ENCODE measurements at places on chromosomes 11 and 22. TPM values are rescaled to one million over a fixed set of nuclear protein-coding genes. Genes with fewer than 3 reads are reported as not detected.

Gene RHOD
- total RNA-seq, result not detected

Gene ACAD8
- total RNA-seq, result 18.0 TPM

Gene ZFTA
- total RNA-seq, result 18.6 TPM

Gene CSNK2A3
- total RNA-seq, result 3.2 TPM

Gene OR51I1
- 2.9 TPM for total RNA-seq

Gene PRRG4
- 0.33 TPM for total RNA-seq

Gene SLC16A8
- total RNA-seq, result not detected

Gene TMPRSS5
- 0.13 TPM for total RNA-seq

Gene CCDC86
- 28.4 TPM for total RNA-seq

Gene RAB36
- total RNA-seq, result 1.4 TPM

DNA sequence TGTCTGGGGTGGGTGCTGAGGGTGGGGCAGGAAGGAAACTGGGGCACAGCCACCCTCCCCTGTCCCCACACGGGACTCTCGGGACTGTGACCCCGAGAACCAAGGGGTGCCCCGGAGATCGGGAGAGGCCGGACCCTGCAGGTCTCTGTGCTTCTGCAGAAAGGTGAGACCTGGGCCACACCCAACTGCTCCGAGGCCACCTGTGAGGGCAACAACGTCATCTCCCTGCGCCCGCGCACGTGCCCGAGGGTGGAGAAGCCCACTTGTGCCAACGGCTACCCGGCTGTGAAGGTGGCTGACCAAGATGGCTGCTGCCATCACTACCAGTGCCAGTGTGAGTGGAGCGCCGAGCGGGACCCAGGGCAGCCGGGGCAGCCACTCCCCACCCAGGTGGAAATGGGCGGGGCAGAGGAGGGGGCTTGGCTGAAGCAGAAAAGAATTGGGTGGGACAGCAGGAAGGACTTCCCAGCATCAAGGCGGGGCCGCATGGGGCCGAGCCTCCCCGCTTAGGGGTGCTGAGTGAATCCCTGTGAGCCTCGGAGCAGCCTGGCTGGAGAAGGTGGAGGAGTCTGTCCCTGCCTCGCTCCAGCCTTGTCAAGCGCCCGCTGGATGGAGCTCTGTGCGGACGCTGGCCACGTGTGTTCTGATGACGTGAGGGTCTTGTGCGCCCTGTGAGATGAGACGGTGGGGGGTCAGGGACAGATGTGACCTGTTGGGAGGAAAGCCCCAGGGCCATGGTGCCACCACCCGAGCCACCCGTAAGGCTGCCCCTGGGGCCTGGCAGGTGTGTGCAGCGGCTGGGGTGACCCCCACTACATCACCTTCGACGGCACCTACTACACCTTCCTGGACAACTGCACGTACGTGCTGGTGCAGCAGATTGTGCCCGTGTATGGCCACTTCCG lies 29.3 kb upstream of the MUC5B start:
- DNase-seq, result no peak

- no peak for DNase-seq
Measured at GRCh38 chr11:115146425-115146824, 357.8 kb downstream of the CADM1 start.

- no peak for DNase-seq
Measured at GRCh38 chr11:101553891-101554292, 29.9 kb downstream of the TRPC6 start.

- DNase-seq, result peak; percentile 90
Measured at GRCh38 chr11:129643031-129643721, 172.5 kb upstream of the TMEM45B start.

DNA sequence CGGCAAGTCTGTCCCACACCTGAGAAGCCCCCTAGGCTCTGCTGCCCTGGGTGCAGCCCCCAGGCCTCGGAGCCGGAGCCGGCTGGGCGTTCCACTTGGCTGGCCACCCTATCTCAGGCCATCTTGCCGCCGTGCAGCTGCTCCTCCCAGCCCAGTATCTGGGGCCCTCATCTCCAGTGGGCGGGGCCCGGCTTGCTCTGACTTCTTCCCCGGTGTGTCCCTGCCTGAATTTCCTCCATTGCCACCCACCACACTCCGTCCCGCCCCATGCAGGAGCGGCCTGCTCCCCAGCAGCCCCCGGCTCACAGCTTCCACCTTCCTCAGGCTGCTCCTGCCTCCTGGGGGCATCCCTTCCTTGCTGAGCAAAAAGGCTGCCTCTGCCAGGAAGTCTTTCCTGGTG lies 46.6 kb downstream of the WNT7B start:
- DNase-seq, result no peak

DNA sequence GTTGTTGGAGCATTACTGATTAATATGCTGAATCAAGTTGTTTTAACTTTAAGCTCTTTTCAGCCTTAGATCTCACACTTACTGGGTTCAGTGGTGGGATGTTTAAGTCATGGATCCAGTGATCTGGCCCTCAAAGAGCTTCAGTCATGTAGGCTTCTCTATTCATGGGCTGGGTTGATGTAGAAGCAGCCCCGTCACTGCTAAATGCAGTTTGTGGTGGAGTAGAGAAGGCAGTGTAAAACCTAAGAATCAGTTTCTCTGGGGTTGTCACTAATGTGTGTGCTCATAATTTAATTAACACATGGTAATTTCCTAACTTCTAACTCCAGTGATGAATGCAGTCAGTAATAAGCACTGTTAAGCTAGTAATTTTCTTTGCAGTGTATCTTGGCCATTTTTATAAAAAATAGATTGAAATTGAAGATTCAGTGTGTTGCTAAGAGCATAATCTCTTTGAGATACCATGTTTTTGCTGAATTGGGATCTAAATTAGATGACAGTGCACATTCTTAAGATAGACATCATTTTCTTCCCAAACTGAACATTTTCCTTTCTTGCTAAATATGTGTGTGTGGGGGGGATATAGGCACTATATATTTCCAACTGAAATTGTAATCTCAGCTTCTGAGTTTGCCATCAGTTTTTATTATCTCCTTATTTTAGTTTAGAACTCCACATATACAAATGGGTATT lies 9.0 kb downstream of the SPCS2 start:
- DNase-seq, result no peak

DNA sequence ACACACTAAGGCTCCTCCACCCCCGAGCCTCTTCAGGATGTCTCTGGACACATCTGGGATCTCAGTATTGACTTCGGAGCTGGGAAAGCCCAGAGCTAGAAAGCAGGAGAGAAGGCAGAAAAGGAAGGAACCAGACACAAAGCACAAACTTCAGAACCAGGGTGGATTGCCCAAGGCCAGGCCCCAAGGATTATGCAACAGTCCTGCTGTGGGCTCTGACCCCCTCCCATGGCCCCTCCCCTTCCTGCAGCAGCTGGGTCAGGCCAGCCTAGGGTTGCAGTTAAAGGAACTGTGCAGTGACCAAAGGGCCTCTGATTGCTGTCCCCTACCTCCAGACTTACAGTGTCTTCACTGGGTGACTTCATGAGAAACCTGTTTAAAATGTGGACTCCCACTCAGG lies 5.3 kb downstream of the KCNE3 start:
- no peak for DNase-seq

DNA sequence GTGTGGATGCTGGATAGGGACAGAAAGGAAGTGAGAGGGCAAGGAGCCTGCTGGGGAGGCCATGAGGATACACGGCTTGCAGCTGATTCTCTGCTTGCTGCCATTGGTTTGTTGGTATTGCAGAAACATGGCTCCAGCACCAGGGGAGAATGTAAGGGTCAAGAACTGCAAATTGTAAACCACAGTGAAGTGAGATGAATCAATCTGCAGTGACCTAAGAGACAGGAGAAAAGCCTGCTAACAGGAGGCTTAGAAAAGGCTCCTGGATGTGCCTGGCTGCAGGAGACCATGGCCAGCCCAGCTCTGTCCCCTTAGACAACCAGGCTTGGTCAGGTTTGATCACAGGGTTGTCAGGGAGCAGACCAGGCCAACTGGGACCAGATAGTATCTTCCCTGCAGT lies 233.7 kb upstream of the CADM1 start:
- DNase-seq, result no peak

GRCh38 chr11:104841973-104842525 lies 56.2 kb downstream of the CASP12 start:
- DNase-seq, result no peak

DNA sequence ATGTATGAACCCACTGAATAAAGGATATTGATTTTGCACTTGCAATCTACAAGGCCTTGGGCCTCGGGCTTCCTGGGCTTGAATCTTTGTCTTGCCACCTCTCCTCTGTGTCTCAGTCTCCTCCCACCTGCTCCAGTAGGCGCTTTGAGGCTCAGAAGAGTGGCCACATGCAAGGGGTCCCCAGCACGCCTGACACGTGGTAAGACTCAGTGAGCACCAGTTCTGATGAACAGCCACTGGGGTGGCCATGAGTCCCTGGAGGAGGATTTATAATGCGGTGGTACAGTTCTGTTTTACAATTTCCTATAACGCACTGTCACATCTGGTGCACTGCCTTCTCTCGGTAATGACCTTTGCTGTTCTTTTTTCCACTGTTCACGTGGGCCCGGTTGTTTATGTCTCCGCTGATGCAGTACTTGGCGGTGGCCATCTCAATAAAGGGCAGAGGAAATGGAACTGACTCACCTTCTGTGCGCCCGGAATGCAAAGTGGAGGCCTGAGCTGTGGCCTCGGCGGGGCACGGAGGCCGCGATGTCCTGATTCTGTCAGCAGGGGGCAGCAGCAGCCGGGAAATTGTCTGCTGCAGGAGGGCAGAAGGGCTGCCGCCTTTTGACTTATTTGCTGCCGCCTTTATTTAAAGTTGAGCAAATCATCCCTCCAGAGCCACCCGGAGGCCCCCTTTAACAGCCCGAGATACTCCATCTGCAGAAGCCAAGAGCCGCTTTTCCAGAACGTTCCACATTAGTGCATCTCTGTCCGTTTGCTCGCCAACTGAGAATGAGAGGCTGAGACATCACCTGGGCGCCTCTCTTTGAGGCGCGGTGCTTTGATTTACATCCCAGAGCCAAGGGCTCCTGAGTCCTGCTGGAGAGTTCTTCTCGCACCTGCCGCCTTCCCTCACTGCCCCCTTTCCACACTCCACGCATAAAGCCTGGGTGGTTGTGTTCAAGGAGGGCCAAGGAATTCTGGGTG lies 6.0 kb upstream of the IFT27 start:
- peak; percentile 90 for DNase-seq

DNA sequence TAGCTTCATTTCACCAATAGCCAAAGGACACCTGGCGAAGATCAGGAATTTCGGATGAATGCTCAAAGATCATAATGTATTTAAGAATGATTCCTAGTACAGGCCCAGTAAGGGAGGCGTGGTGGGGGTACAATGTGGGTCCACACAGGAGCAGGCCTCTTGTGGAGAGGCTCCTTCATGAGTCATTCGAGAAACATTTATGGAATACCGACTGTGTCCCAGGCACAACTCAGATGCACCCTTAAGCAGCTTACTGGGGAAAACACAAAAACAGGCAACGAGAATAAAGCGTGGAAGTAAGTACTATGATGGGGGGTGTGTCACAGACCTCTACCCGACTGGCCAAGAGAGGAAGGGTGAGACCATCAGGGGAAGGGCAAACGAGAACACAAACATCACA lies 44.5 kb downstream of the SMCO4 start:
- DNase-seq, result peak; percentile 70

DNA sequence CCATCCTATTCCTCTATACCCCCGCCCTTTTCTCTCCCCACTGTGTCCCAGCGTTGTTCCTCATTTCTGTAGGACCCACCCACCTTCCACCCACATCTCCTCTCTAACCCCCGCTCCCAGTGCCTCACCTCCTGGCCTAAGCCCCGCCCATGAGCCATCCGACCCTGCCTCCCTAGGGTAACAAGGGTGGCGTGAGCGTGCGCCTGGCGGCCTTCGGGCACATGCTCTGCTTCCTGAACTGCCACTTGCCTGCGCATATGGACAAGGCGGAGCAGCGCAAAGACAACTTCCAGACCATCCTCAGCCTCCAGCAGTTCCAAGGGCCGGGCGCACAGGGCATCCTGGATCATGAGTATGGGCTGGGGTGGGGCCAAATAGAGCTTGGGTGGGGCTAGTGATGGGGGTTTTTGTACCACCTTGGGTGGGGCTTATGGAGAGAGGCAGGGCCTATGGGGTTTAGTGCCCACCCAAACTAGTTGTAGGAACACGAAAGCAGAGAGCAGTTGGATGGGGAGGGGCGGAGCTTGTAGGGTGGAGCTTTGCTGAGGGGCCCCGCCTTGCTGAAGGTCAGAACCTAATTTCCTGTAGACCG lies 4.5 kb downstream of the INPP5J start:
- no peak for DNase-seq

Data from HT1080 (cell line).